ENCODE measurements at places on chromosomes 11 and 22.

GRCh38 chr11:71459767-71460320 is 6.8 kb downstream of the NADSYN1 start:
- DNase-seq: no peak

DNA sequence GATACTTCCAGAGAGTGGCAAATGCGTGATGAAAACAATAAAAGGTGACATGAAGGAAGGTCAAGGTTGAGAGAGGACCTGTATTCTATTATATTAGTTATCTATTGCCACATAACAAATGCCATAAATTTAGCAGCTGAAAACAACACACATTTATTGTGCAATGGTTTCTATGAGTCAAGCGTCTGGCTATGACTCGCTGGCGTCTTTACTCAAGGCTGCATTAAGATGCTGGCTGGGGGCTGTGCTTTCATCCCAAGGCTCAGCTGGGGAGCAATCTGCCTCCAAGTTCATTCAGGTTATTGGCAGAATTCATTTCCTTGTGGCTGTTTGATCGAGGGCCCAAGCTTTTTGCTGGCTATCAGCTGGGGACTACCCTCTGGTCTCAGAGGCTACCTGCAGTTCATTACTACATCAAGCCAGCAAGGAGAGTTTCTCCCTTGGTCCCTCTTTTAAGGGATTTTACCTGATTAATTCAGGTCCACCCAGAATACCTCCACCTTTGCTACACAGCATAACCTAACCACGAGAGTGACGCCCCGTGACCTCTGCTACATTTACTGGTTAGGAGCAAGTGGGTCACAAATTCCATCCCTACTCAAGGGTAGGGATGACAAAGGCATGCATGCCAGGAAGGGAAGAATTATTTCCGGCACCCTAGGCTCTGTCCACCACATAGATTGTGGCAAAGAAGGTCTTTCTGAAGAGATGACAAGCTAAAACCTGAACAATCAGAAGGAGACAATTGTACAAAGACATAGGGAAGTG is 549.1 kb downstream of the MN1 start:
- no peak for DNase-seq

- no peak for DNase-seq
These were observed 8.9 kb downstream of the MYH9 start for GRCh38 chr22:36378869-36379217.

DNA sequence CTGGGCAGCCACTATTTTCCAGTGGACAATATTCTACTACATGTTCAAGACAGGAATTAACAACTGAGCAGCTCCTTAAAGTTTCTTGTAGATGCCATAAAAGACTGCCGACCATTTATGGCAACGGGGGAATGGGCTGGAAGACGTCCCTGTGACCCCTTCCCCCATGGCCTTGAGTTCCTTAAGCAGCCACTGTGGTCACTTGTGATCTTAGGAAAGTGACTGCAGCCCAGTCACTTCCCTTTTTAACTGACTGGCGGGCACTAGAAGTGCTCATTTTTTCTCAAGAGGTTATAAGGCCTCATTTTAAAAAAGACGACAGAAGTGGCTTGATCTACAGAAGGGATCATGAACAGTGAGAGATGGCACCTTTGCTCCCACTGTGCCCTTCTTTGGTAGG is 153.2 kb upstream of the NARS2 start:
- no peak for DNase-seq

DNA sequence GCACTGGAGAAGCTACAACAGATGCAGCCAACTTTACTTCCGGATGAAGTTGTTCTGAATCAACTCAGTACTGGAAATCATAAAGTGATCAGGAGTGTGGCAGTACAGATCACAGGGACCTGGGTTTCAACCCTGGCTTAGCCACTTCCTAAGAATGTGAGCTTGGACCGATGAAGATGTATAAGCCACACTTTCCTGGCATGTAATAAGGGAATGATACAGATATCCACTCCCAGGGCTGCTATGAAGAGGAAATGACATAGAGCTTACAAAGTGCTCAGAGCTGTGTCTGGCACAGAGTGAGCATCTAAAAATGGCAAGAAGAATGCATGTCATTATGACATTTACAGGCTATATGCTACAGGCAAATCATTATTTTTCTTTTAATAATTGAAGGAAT is 378.7 kb downstream of the NTM start:
- DNase-seq: no peak

DNA sequence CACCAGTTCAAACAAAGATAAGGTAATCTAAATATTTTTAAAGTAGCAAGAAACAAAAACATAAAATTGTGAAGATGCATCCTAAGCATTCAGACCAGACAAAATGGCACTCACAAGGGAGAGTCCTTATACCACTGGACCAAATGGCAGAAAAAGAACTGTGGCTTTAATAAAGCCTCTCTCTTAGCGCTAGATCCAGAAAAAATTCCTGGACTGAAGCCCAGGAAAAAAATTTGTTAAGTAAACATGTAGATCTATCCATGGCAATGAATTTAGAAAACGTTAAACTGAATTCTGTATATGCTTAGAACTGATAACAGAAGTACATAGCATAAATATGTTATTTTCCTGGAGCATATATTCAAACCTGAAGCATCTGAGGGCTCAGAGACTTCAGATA is 11.8 kb upstream of the CD59 start:
- no peak for DNase-seq

DNA sequence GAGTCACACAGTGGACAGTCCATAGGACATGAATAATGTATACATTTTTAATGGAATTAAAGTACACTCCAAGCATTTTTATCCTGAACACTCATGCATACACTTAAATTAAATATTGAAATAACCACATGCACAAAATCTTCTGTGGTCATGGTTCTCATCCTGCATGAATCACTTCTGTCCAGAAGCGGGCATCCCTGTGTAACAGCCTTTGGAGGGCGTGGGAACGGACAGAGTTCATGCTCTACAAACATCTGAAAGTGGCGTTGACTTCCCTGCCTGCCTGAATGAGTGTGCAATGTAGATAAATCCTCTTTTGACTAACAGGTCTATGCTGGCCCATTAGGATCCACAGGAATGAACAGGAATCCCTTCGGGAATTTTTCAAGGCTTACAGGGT is 780.2 kb downstream of the BRD1 start:
- DNase-seq: no peak

DNA sequence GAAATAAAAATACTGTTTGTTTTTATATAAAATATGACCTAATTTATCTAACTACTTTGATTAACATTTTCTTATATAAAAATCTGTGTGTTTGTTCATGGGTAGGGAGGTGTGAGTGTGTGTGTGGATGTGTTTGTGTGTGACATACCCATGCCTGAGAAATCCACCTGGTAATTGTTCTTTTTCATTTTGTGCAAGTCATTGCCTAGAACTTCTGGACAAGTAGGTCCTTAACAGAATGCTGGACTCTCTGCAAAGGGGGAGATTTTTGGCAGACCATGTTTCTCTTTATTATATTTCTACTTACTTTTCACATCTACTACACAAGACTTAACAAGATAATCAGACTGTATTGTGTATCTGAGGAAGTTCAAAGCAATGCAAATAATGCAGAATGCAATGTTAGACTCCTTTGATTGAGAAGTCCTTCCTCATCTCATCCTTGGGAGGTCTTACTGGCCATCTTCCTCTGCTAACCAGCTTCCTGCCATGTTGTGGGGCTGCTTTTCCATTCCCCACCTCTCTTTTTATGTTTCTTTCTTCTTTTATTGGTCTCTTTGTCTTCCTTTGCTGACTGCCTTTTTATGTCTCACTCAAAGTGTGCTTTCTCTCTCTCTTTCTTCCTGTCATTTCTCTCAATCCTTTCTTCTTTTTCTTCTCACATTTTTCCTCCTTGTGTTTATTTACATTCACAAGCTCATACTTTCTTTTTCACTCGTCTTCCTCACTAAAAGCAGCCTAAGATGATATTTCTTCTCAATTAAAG is 1017.0 kb upstream of the CNTN5 start:
- no peak for DNase-seq

GRCh38 chr11:88414981-88415413 is 77.5 kb upstream of the CTSC start:
- no peak for DNase-seq

DNA sequence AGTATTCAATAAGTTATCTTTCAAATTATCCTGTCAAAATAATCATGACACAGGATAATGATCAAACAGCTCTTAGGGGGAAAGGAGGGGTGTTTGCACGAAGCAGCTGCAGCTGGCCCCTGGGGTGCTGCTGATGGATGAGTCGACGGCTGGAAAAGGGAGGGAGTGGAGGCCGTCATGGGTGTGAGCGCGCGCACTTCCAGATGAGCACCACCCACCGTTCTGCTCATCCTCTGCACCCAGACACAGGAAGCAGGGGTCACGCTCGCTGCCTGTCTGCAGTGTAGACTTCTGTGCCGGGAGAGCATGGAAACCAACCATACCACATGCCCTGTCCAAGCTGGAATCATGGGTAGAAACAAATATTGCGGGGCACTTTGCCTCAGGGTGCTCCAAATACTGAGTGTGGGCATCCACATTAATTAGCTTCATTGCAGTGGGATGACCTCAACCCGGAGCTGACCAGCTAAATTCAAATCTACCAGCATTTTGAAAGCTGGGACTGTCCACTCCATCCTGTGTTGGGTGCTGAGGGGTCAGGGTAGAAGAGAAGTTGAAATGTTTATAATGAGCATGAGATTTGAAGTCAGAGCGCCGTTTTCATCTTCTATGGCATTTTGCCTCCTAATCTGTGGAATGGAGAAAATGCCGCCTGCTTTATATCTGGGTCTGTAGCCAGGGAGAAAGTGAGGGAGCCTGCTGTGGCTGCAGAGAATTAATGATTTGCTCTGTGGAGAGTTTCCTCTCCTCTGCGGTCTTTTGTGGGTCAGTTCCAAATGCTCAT is 802.4 kb downstream of the TBC1D22A start:
- no peak for DNase-seq

GRCh38 chr11:107621081-107621480 is 30.1 kb downstream of the ELMOD1 start:
- no peak for DNase-seq

- DNase-seq: peak; percentile 41
These were observed 705 bp downstream of the UNC93B1 start for GRCh38 chr11:68002938-68003845.

DNA sequence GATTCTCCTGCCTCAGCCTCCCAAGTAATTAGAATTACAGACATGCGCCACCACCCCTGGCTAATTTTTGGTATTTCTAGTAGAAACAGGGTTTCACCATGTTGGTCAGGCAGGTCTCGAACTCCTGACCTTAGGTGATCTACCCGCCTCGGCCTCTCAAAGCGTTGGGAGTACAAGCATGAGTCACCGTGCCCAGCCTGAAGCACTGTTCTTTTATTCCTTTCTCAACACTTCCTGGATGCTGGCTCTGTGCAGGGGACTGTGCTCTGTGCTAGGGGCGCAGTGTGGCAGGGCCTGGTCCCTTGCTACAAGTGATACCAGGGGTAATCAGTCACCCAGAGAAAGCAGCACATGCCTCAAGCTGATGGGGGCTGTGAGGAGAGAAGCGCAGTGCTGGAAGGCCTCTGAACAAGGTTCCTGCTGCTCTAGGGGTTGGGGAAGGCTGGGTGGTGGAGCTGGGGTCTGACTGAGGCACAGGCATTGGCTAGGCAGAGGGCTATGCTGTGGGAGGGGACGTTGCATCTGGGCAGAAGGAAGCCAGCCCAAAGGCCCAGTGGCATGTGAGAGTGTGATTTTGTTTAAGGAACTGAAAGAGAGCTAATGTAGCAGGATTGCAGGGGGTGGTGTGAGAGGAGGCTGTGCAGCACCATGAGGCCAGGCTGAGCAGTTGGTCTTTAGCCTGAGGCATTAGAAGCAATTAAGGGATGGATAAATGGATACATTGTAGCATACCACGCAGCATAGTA is 42.5 kb downstream of the CABIN1 start:
- DNase-seq: no peak

DNA sequence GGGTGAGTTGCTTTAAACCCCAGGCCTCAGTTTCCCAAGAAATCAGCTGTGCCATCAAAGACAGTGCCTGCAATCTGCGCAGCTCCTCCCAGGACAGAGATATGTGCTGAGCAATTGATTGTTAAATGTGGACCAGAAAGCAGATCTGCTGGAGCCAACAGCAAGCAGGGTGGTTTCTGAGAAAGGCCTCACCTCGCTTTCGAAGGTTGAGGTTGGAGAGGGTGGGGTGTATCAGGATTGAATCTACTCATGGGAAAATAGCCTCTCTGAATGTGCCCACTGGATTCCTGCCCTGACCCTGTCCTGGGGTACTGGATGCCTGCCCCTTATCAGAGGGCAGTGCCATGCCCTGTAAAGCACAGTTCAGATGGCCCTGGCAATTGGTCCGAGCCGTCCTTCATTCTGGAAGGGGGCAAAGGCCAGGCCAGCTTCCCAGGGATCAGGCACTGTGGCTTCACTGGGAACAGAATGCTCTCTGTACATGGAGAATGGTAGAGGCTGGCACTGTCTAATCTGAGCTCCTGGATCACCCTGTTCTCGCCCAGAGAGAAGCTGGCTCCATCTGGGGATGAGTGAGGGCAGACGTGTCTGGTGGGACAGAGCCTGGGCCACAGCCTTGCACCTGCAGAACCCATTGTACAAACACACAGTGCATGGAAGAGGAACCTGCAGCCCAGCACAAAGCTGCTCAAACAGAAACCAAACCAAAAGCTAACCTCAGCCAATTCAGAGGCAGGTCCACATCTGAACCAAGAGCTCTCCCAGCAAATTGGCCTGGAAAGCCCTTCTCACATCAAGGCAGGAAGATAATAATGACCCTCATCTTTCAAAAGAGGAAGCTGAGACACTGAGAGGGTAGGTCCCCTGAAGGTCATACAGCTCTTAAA is 15.2 kb downstream of the DHCR7 start:
- no peak for DNase-seq

DNA sequence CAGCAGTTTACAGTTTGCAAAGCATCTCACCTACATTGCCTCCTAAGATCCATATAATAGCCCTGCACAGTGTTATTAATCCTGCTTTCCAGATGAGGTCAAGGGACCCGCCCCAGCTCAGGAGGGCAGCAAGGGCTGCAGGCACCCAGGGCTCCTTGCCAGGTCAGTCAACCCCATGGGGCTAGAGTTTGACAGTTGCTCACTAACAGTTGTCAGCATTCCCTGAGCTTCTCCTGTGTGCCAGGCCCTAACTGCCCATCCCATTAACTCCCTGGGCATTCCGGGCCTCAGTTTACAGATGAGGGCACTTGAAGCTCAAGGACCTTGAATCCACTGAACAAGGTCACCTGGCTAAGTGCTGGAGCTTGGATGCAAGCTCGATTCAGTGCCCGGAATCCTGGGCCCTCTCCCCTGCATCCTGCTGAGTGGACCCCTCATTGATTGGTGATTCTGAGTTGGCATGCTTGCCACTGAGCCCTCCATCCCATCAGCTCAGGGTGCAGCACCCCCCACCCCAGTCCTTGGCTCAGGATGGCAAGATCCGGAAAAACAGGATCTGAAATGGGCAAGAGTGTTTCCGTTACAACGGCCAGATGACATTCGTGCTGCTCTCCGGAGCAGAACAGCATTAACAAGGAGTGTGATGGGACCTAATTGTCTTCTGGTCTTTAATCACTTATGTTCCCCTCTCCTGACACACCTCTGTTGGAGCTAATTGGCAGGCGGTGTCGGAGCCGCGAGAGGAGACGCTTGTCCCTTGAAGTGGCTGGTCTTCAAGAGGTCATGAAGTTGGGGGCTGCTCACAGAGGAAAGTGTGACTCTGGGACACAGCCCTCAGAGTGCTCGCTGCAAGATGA is 87.4 kb upstream of the SHISAL1 start:
- no peak for DNase-seq

- DNase-seq: no peak
These were observed 32.1 kb downstream of the ARHGEF17 start for GRCh38 chr11:73340164-73340563.

GRCh38 chr11:125579811-125580210 is 10.5 kb downstream of the EI24 start:
- no peak for DNase-seq

GRCh38 chr11:17459236-17459896 is 17.3 kb downstream of the ABCC8 start:
- DNase-seq: no peak
